Mesenteric fat pad (tissue), 1 donor: ENCODE measurements at places on chromosomes 7 and 10. TPM values are rescaled to one million over a fixed set of nuclear protein-coding genes. Genes with fewer than 3 reads are reported as not detected.

DNA sequence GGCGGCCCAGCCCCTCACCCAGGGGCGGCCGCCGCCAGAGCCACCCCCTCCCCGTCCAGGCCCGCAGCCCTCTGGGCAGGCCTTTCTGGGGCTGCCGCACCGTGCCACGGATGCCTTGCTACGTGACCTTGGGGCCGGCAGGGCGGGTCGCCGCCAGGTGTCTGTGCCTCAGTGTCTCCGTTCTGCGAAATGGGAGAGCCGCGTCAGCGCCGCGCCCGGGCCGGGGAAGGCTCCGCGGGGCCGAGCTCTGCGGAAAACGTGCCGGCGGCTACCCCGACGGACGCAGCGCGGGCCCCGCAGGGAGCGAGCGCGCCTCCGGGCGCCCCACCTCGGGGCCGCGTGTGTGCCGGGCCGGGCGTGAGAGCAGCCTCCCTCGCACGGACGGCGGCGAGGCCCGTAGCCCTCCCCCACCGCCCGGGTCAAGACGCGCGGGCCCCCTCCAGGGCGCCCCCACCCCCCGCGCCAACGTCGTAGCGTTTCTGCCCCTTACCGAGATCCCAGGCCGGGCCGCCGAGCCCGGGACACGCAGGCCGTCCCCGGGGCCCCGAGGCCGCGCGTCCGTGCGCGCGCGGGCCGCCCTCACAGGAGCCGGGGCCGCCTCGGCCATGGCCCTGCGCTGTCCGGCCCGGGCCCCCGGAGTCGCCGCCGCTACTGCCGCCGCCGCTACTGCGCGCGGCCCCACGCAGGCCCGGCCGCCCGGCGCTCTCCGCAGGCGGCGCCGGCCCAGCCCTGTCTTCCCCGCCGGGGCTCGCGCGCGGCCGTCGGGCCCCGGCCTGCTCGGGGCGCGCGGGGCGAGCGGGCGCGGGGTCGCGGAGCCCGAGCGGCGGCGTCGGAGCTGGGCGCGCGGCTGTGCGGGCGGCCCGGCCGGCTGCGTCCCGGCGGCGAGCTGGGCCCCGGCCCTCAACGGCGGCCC is 1.1 kb downstream of the ZNF777 start:
- no peak for DNase-seq

GRCh38 chr7:155066417-155066950 is 3.6 kb upstream of the HTR5A start:
- DNase-seq, result no peak

The ADIRF gene
- 543 TPM for total RNA-seq

- no peak for DNase-seq
Observed at GRCh38 chr10:113550365-113550764, 2.5 kb upstream of the HABP2 start.

GRCh38 chr10:130771491-130771946 is 540.0 kb downstream of the TCERG1L start:
- DNase-seq, result peak; percentile 84

- DNase-seq, result no peak
Observed at GRCh38 chr7:44477063-44477830, 13.2 kb downstream of the NUDCD3 start.

DNA sequence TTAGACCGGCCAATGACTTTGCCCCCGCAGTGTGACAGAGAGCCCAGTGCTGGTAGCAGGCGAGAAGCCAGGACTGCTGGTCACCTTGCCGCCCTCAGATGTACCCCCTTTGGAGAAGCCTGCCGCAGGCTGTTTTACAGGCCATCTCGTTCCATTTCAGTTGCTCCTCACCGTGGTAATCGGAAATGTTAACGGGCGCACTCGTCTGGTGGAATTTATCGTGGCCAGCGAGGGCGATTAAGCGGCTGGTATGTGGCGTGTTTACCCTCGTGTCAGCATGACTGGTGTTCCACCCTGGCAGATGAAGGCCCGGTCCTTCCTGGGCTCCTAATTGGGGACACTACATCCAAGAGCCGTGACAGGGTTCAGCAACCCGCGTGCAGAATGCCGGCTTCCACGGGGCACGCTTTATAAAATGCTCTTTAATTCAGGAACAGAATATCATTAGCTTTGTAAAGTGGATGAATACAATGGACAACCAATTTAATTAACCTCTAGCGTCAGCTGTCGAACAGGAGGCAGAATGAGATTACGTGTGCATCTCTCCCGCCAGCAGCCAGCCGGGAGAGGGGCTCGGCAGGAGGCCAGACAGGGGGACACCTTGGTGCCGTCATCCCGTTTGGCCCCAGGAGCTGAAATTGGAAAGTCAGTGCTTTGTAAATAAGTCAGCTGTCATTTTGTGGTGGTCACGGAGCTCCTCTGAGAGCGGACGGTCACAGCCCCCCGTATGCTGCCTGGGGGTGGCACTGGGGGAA is 108.3 kb downstream of the NKX6-2 start:
- DNase-seq, result peak; percentile 85

GRCh38 chr7:26036092-26036491 is 115.9 kb upstream of the NFE2L3 start:
- no peak for DNase-seq

The AIFM2 gene
- total RNA-seq, result 135 TPM

DNA sequence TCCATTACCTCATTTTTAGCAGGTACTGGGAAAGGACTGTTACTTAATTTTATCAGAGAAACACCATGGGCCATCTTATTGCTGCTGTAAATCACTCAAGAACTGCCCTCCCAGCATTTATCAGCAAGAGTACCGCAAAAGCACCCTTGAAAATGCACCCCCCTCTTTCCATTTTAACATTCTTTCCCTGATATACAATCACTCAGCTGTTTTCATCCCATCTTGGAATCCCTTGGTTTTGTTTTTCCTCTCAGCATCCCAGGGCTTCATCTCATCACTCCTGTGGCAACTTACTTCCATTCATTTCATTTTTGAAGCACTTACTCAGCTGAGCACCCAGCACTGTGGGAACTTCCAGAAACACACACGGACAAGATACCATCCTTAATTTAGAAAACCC is 36.5 kb downstream of the RAPGEF5 start:
- no peak for DNase-seq

The TMEM213 gene
- total RNA-seq, result not detected

The RBM20 gene
- 4.6 TPM for total RNA-seq

The CRYGN gene
- 1.5 TPM for total RNA-seq

The YWHAG gene
- 297 TPM for total RNA-seq

DNA sequence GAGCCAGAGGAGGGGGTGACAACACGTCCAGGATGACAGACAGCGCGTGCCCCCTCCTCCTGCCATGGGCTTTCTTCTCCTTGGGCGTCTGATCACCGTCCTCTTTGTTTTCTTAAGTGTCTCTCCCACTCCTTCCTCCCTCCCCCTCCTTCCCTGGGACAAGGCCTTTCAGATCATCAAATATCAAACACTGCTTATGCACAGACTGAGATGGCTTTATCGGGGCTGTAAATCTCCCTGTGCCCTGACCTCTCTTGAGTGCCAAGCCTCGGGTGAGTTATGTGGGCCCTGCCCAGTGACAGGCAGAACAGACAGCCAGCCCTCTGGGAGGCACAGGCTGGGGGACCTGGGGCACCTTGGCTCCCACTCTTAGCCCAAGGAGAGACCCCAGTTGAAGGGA is 116.4 kb downstream of the C10orf105 start:
- DNase-seq, result no peak

The ABCB4 gene
- total RNA-seq, result 1.3 TPM

DNA sequence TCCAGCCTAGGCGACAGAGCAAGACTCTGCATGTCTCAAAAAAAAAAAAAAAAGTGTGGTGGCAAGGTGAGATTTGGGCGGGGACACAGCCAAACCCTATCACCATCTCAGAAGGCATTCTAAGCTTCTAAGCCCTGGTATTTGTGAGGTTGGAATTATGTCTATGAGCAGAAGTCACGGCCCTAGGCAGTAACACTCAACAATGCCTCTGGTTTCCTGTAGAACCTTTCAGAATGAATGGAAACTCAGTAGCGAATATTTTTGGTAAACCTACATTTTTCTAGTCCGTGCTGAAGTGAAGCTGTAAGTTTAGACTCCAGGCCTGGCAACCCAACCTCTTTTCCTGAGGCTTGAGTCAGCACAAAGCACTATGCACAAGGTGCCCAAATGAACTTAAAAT is 88.3 kb downstream of the FAM107B start:
- DNase-seq, result no peak

DNA sequence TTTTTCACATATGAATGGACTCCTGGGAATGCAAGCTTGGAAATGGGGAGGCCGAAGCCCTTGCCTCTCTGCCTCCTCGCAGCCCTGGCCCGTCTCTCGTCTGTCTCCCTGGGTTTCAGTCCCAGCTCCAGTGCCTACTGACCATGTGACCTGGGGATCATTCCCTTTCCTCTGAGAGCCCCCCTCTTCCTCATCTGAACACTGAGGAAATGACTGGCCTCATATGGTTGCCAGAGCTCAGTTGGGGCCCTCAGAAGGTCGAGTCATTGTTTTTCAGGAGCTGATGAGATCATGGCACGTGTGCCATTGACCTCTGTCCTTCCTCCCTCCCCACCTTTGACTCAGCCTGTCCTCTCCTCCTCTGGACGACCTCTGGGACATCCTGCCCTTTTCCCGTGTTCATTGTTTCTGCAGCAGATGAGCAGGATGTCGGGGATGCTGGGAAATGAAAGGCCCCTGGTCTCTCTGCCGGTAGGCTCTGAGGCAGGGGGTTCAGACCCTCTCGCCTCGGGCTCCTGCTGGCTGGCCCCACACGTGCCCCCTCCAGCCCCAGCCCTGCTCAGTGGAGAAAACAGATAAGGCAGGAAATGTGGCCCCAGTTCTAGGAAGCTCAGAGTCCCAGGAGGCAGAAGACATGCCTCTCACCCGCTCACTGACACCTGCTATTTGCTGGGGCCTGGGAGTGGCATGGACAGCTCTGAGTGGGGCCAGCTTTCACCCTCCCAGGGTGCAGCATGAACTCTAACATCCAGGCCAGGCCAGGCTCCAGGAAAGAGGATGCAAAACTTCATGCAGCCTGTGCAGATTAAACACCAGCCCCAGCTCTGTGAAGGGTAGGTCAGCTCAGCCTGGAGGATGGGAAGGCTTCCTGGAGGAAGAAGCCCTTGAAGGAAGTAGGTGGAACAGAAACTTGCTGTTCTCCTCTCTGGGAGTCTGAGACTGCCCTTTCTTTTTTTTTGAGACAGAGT is 8.3 kb upstream of the PPP1R35 start:
- DNase-seq, result no peak

GRCh38 chr10:110972231-110973134 is 53.1 kb downstream of the SHOC2 start:
- DNase-seq, result no peak

GRCh38 chr10:130739757-130740145 is 571.8 kb downstream of the TCERG1L start:
- DNase-seq, result peak; percentile 75

GRCh38 chr10:85597006-85597405 is 769.6 kb downstream of the GRID1 start:
- DNase-seq, result no peak

- no peak for DNase-seq
Observed at GRCh38 chr10:14243221-14243620, 87.5 kb downstream of the FRMD4A start.

The IGFBP1 gene
- not detected for total RNA-seq
